ENCODE measurements at places on chromosomes 13 and 19. TPM values are rescaled to one million over a fixed set of nuclear protein-coding genes. Genes with fewer than 3 reads are reported as not detected.
A peak's percentile ranks its signal among the peaks of the same experiment; 100 is the strongest.

Gene INSL3
- not detected for polyA plus RNA-seq

Gene ATP8A2
- not detected for polyA plus RNA-seq

Gene GGN
- 16.1 TPM for polyA plus RNA-seq

Gene SIGLEC9
- polyA plus RNA-seq, result 1.1 TPM

Gene KLK6
- 0.07 TPM for polyA plus RNA-seq

Gene APOC4
- not detected for polyA plus RNA-seq

Gene PSG1
- not detected for polyA plus RNA-seq

GRCh38 chr19:45816236-45817009 is 1.3 kb upstream of the RSPH6A start:
- H3K4me1 ChIP-seq, result peaks cover 3% of the 10 kb centered on the region
- peaks cover 2% of the 10 kb centered on the region for H3K36me3 ChIP-seq
- DNase-seq, result no peak
- H3K27ac ChIP-seq, result no peak overlapping the region
- H3K4me3 ChIP-seq, result peak overlapping the region; percentile 48
- no peaks in the 10 kb centered on the region for H3K27me3 ChIP-seq

DNA sequence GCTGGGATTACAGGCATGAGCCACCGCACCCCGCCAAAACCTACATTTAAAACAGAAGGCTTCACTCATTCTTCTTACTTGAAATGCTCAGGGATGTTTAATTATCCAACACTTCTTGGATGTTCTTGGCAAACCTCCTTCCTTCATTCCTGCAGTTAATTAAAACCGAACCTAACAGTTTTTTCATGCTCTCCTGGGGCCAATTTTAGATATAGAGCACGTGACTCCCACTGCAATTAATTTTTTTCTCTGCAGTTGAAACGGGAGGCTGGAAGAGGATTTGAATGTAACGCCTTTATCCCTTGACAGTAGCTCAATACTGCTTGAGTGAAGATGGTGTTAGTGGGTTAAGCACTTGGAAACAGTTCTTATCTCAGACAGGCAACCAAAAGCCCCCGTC is 4.6 kb upstream of the ACTL9 start:
- H3K36me3 ChIP-seq, result no peaks in the 10 kb centered on the region
- no peak overlapping the region for H3K27ac ChIP-seq
- DNase-seq, result no peak
- no peak overlapping the region for H3K4me3 ChIP-seq
- H3K27me3 ChIP-seq, result no peaks in the 10 kb centered on the region
- H3K4me1 ChIP-seq, result no peaks in the 10 kb centered on the region

GRCh38 chr13:85434927-85435326 is 364.3 kb downstream of the SLITRK6 start:
- H3K4me1 ChIP-seq, result no peaks in the 10 kb centered on the region
- no peak overlapping the region for H3K27ac ChIP-seq
- H3K36me3 ChIP-seq, result no peaks in the 10 kb centered on the region
- DNase-seq, result no peak
- H3K27me3 ChIP-seq, result no peaks in the 10 kb centered on the region
- H3K4me3 ChIP-seq, result no peak overlapping the region

GRCh38 chr13:105165449-105166125 is 1369.9 kb downstream of the EFNB2 start:
- no peaks in the 10 kb centered on the region for H3K4me1 ChIP-seq
- no peak for DNase-seq
- no peaks in the 10 kb centered on the region for H3K27me3 ChIP-seq
- no peaks in the 10 kb centered on the region for H3K36me3 ChIP-seq

DNA sequence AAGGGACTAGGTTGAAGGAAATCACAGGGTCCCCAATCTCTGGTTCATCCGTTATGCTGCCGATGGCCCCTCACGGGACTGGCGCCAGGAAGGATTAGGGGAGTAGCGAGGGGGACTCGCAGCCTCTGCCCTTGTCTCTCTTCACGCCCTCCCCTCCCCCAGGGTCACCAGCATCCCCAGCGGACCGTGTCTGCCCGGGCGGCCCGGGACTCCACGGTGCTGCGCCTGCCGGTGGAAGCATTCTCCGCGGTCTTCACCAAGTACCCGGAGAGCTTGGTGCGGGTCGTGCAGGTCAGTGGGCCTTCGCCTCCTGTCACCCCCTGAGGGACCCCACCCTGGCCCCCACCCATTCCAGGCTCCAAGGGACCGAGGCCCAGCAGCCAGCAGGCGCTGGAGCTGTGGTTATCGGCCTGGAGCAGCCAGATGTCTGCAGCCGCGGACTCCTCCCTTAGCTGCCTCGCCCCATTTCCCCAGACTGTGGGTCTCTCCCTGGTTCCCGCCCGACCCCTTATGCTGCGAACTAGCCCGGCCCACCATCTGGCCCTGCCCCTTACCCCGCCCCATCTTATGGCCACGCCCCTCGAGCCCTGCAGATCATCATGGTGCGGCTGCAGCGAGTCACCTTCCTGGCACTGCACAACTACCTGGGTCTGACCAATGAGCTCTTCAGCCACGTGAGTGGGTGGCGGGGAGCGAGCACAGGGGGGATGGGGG is 5.4 kb downstream of the PNPLA6 start:
- peaks cover 26% of the 10 kb centered on the region for H3K36me3 ChIP-seq
- DNase-seq, result no peak
- H3K27ac ChIP-seq, result no peak overlapping the region
- no peaks in the 10 kb centered on the region for H3K27me3 ChIP-seq

DNA sequence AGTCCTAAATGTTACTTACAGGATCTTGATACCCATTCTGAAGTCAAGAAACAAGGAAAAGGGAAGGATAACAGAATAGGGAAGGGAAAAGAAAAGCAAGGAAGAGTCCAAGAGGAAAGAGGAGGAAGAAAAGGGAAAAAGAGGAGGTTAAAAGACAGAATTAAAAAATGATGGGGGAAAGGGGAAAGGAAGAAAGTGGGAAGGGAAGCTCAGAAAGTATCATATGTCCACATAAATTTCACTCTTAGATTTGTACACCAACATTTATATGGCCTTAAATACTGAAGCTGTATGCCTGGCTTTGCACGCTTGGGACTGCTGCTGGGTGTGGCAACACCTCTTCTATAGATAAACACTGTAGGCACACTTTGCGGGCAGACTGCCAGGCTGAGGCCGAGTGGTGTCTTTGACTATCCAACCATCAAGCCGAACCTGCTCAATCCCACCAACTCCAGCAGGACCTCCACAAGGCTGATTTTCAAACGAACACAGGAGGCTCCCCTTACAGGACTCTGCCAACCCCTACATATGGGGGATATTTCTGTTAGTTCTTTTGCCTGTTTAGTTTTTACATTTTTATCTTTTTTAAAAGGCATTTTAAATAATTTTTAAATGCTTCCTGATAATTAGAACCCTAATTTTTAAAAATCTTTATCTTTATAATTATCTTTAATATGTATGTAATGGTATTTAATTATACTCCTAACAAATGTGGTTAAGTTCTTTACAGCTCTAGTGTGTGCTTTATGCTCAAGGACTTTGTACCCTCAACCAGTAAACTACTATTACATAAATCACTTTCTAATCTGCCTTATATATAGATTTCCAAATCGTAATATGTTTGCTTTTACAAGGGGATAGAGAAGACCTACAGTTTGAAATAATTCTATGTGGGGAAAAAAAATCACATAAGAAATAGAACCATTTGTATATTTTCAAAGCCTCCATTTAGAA is 154.2 kb downstream of the DIAPH3 start:
- no peaks in the 10 kb centered on the region for H3K36me3 ChIP-seq
- H3K4me3 ChIP-seq, result no peak overlapping the region
- H3K27me3 ChIP-seq, result no peaks in the 10 kb centered on the region
- DNase-seq, result peak; percentile 81
- H3K27ac ChIP-seq, result peak overlapping the region; percentile 75

GRCh38 chr19:1929021-1929742 is 11.8 kb upstream of the CSNK1G2 start:
- peaks cover 6% of the 10 kb centered on the region for H3K36me3 ChIP-seq
- H3K27ac ChIP-seq, result peak overlapping the region; percentile 77
- H3K4me1 ChIP-seq, result peaks cover 12% of the 10 kb centered on the region
- peak; percentile 91 for DNase-seq

DNA sequence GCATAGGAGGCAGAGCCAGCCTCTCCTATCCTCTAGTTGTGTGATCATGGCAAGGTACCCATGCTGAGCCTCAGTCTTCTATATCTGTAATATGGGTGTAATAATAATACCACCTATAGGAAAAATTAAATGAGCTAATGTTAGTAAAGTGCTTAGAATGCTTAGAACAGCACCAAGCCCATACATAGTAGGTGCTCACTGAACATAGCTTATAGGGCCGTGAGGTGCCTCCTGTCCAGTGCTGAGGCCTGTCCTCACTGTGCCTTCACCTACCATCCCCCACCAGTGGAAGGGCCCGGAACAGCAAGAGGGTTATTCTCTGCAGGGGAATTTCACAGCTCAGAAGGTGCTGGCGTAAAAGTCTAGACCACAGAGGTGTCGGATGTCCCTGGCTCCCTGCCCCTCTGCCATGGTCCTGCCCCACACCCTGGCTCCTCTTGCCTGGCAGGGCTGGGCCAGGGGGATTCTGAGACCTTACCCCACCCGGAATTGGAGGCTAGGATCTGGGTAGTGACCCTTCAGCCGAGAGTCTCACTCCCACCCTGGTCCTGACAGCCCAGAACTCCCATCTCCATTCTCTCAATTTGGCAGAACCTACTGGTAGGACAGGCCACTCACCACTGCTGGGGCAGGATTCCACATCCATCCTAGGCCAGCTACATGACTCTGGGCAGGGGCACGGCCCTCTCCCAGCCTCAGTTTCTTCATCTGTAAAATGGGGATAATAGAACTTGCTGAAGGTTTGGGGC is 2.2 kb upstream of the SCN1B start:
- no peak for DNase-seq
- no peaks in the 10 kb centered on the region for H3K4me1 ChIP-seq
- H3K4me3 ChIP-seq, result no peak overlapping the region

GRCh38 chr19:42048992-42049391 is 21.0 kb downstream of the GRIK5 start:
- peak; percentile 68 for DNase-seq
- no peak overlapping the region for H3K27ac ChIP-seq
- H3K4me3 ChIP-seq, result no peak overlapping the region

- peaks cover 3% of the 10 kb centered on the region for H3K36me3 ChIP-seq
- H3K4me3 ChIP-seq, result no peak overlapping the region
- no peak overlapping the region for H3K27ac ChIP-seq
These were observed 6.5 kb downstream of the RAB11B start for GRCh38 chr19:8396563-8397203.

DNA sequence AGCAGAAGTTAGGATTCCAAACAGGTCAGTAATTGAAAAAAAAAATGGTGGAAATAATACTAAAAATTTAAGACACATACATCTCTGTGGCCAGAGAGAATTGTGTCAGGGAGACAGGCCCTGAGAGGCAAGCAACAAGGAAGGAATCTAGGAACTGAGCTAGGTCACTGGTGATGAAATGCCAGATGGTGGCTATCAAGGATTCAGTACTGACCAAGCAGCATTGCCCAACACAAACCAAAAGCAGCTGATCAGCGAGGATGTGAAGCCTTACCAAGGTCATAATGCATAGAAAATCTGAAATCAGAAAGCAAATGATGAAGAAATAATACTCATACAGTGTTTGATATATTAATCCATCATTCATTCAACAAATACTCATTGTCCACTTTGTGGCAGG is 905.0 kb downstream of the GPC5 start:
- no peaks in the 10 kb centered on the region for H3K36me3 ChIP-seq
- H3K27me3 ChIP-seq, result no peaks in the 10 kb centered on the region
- no peaks in the 10 kb centered on the region for H3K4me1 ChIP-seq
- no peak for DNase-seq
- no peak overlapping the region for H3K27ac ChIP-seq

DNA sequence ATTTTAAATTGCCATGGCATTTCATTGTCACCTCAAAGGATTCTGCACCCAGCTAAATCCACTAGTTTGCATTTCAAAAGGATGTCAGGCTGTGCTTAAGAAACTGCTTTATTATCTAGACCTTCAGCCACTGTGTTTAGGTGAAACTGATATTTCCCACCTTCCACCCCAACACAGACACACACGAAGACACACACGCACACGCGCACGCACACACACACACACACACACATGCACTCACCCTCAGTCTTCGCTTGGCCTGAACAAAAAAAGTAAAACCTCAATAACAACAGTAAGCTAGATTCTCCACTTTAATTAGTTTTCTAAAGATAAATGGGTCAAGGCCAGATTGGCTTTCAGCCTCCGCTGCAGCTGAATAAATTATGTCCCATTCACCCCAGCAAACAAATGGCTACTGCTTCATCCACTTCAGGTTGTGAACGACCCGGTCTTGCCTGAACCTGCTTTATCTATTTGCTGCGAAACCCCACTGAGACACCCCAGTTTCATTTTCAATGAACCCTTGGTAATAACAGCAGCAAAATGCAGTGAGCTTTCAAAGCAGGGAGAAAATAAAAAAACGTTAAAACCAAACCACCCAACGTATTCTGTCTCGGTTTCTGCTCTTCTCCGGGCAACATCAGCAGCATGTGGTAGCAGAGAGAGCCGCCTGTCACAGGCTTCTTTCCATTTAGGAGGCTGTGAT is 166.8 kb downstream of the DCT start:
- H3K27ac ChIP-seq, result no peak overlapping the region
- no peaks in the 10 kb centered on the region for H3K36me3 ChIP-seq
- no peak for DNase-seq
- no peaks in the 10 kb centered on the region for H3K4me1 ChIP-seq

DNA sequence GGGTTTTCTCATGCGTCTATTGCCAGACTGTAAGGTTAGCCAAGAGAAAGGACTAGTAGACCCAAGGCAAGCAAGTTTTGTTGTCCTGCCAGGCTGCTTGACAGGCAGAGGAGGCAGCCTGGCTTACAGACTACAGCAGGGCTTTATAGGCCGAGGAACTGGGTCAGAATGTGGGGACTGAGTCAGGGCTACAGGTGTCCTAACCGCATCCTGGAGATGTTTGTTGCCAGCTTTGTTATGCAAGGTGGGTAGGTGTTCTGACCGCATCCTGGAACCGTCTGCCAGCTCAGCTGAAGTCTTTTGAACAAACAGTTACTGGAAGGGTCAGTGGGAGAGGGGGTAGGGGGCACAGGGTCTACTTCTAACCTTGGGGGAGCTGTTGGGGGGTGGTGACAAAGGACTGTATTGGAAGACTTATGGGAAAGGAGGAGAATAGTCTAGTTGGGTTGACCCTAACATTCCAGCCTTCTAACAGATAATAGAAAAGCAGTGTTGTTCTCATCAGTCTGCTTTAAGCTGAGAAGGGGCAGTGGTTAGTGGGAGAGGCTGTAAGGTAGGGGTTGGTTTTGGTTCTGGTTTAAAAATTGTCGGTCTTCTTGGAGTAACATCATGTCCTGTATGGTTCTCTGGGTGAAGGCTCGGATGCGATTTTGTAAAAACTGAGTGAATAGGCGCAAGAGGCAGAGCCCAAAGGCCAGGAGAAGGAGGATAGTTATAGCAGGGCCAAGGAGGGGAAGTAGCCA is 913.8 kb upstream of the SLITRK5 start:
- peak; percentile 7 for DNase-seq
- H3K27ac ChIP-seq, result no peak overlapping the region
- no peak overlapping the region for H3K4me3 ChIP-seq
- H3K27me3 ChIP-seq, result no peaks in the 10 kb centered on the region
- no peaks in the 10 kb centered on the region for H3K4me1 ChIP-seq
- no peaks in the 10 kb centered on the region for H3K36me3 ChIP-seq

Measured in small intestine (tissue), 16 donors.